ENCODE measurements at places on chromosomes 5 and 9. TPM values are rescaled to one million over a fixed set of nuclear protein-coding genes. Genes with fewer than 3 reads are reported as not detected.

The ZDHHC11B gene
- total RNA-seq: 0.90 TPM

The PPIC gene
- total RNA-seq: 35.9 TPM

GRCh38 chr5:95684361-95684760, 1.6 kb upstream of the SPATA9 start:
- no peak for DNase-seq

- no peak for DNase-seq
Measured at GRCh38 chr5:14611737-14612136, 30.1 kb downstream of the OTULINL start.

DNA sequence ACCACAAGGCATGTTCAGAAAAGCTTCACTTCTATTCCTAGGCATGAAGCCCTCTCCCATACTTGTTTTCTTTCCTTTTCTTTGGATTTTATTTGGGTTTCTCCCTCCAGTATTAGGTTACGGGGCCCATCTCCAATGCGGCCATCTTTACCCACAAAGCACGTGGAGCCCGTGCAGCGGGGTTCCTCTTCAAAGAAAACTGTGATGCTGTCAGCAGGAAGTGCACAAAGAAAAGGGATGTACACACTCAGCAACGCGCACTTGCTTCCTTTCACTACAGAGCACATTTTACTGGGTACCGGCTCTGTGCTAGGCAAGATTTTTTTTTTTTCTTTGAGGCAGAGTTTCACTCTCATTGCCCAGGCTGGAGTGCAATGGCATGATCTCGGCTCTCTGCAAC, 106.6 kb downstream of the COL23A1 start:
- no peak for DNase-seq

- no peak for DNase-seq
Measured at GRCh38 chr9:120110520-120110919, 469.4 kb downstream of the CDK5RAP2 start.

DNA sequence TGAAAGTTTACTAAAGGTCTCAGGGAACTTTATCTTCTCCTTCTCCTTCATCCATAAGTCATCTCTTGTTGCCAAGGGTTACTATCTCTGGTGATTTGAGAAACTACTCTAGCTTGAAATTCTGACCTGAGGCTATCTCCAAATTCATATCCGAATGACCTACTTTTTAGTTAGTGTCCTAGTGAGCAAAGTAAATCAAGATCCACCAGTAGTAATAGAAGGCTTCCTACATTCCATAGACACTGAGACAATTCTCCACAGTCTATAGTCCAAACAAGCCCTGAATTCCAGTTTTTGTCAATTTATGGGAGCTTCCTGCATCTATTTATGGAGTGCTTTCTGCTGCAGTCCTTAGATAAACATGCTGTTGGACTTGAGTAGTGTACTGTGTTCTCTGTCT, 5.0 kb downstream of the IL7R start:
- DNase-seq: no peak

GRCh38 chr9:89657295-89657694, 52.5 kb downstream of the GADD45G start:
- peak; percentile 49 for DNase-seq

DNA sequence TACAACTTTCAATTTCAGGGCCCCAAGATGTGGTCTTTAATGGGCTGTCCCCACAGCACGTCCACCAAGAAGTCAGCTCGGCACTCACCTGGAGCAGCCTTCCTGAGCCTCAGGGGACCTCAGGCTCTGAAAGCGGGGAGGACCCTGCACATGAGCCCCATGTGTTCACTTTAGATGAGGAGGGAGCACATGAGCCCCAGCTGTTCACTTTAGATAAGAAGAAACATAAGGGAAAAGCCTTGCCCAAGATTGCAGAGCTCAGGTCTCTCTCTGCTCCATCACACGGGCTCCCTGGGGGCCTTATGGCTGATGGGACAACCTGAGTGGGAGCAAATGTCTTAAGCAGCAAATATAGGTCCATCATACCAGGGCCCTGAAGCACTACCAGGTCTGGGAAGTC, 56.4 kb downstream of the NIPSNAP3B start:
- no peak for DNase-seq

All from endodermal cell (in vitro differentiated cells).